ENCODE measurements at places on chromosomes 2 and 18.
A peak's percentile ranks its signal among the peaks of the same experiment; 100 is the strongest.

DNA sequence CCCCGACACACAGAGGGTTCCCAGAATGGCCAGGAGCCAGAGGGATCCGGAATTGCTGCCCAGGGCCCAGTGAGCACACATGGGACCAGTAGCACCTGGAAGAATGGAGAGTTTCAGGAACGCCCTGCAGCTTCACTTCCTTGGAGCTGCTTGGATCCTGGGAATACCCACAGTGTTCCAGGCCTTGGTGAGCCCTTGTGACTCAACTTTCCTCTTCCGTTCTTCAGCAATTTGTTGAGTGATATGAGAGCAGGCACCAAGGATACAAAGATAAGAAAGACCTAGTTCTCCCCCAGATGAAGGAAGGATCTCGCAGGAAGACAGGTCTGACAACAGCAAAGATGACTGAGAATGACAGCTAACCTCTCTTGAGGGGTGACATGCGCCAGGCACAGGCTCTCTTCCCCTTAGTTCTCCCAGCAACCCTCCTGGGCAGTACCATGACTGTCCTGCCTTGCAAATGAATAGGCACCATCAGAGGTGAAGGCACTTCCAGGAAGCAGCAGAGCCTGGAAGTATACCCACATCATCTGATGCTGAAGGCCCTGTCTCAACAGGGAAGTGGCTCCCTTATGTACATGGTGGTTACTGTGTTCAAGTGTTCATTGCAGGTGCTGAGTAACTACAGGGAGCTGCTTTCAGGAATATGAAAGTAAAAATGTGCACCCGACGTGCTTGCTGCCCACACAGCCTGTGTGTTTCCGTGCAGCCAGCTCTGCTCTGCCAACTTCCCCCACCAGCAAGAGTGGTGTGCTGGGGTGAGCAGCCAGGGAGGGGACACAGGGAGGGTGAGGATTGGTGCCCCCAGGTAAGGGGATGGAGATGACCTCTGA is 116.2 kb downstream of the STPG4 start:
- DNase-seq: no peak

- DNase-seq: no peak
Observed at GRCh38 chr2:33107690-33108482, 161.1 kb downstream of the LTBP1 start.

GRCh38 chr2:119713819-119714490 is 35.0 kb downstream of the TMEM177 start:
- no peak for DNase-seq

- no peak for DNase-seq
Observed at GRCh38 chr2:7510353-7510752, 593.1 kb downstream of the RNF144A start.

DNA sequence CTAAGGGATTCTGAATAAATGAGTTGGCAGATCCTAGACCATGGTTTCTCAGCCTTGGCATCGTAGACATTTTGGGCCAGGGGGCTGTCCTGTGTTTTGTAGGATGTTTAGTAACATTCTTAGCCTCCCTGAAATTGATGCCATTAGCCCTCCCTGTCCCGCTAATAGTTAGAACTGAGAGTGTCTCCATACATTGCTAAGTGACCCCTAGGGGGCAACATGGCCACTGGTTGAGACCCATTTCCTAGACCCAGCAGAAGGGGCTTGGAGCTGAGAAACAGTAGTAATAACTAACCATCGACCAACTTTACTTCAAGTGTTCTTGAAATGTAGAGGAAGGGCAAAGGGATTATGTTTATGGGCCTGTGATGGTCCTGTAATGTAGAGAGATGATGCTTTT is 40.8 kb downstream of the KCMF1 start:
- DNase-seq: no peak

DNA sequence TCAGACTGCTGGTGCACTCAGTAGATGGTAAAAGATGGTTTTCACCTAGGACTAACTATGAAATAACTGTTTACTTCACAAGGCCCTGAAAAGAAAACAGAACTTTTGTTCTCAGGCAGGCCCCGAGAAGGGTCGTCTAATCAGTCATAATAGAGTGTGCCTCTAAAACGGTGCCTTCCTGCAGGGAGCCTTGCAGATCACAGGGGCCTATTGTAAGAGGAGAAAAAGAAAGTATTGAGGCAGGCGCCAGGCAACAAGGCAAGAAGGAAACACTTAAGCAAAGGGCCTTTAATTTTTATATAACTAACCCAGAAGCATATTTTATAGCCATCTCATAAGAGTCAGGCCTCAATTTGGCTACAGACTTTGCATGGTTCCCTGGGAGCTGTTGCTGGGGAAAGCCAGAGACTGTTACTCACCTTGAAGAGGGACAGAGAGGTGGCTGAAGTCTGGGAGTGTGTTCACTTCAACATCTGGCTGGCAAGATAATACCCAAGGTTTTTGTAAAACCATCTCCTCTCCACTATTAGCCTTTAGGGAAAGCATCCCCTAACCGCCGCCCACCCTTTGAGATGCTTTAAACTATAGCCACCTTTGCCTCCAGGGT is 117.1 kb downstream of the PRPF40A start:
- no peak for DNase-seq

GRCh38 chr2:15313657-15314056 is 247.5 kb downstream of the NBAS start:
- no peak for DNase-seq

DNA sequence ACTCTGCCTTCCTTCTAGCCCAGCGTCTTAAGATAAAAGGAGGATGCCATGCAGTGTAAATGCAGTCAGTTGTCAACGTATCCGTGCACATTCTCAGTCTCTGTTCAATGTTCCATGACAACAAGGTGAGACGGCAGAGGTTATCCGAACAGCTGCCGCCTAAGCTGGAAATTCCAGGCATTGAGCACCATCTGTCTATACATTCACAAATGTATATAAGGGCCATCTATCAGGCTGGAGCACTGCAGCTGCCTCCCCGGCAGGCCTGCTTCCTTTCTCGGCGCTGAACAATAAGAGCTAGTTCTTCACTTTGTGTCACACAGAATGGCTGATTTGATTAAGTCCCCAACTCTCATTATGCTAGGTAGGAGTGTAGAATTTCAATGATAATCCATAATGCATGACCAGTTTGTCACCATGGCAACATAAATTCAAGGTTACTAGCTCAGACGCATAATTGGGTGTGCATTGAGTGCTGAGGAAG is 282.2 kb upstream of the SOX11 start:
- DNase-seq: no peak

GRCh38 chr2:12008425-12009061 is 262.1 kb downstream of the LPIN1 start:
- no peak for DNase-seq

GRCh38 chr2:14944562-14945346 is 312.2 kb downstream of the LRATD1 start:
- no peak for DNase-seq

- DNase-seq: peak; percentile 45
Observed at GRCh38 chr2:9556121-9556743, 602 bp upstream of the ADAM17 start.

DNA sequence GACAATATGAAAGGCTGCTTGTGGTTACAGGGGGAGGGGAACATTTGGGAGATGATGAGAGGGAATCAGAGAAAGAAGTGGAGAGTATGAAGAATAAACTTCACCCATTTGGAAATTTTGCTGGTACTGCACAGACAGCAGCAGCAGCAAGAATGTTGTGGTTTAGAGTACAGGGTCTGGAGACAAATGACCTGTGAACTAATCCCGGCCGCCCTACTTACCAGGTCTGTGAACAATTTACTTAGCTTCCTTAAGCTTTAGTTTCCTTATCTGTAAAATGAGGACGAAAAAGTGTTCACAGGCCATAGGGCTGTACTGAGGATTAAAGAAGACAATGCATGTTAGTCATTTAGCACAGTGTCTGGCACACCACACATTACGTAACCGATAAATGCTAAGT is 685.4 kb upstream of the CELF4 start:
- DNase-seq: no peak

Data from CD4-positive, alpha-beta T cell treated with Interleukin-17A for 1 hour (primary cell).